ENCODE measurements at places on chromosomes 2 and 18.

DNA sequence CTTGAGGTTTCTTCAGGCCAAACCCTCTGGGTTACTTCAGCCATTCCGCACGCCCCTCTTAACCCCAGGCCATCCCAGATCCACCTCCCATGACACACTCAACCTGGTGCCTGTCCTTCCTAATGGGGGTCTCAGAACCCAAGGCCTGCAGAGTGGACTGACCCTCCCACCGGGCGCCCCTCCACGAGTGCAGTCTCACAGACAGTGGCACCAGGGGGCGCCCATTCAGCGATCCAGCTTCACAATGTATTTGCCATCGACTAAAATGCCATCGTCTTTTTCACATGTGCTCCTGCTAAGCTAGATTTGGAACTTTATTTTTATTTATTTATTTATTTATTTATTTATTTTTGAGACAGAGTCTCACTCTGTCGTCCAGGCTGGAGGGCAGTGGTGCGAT is 38.5 kb downstream of the INPP5D start:
- no peak for DNase-seq

DNA sequence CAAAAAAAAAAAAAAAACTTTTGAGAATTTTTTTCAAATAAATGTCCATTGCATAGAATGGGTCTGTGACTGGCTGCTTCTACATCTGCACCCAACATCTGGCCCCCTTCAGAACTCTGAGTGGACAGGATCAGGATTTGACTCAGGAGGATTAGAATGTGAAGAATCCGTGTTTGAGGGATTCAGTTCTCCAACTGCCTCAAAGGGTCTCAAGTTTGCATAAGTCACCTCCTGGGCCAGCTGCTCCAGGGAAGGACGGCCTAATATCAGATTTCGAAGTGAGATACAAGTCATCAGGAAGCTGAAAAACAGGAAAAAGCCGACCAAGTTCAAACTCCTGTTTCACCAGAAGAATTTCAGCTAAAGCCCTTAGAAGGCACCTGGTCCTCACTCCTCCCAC is 10.9 kb downstream of the MAT2A start:
- no peak for DNase-seq

- no peak for DNase-seq
These were observed 197.4 kb downstream of the FBXO15 start for GRCh38 chr18:73950116-73950700.

- DNase-seq, result no peak
These were observed 351.4 kb upstream of the CDH20 start for GRCh38 chr18:60981682-60982328.

DNA sequence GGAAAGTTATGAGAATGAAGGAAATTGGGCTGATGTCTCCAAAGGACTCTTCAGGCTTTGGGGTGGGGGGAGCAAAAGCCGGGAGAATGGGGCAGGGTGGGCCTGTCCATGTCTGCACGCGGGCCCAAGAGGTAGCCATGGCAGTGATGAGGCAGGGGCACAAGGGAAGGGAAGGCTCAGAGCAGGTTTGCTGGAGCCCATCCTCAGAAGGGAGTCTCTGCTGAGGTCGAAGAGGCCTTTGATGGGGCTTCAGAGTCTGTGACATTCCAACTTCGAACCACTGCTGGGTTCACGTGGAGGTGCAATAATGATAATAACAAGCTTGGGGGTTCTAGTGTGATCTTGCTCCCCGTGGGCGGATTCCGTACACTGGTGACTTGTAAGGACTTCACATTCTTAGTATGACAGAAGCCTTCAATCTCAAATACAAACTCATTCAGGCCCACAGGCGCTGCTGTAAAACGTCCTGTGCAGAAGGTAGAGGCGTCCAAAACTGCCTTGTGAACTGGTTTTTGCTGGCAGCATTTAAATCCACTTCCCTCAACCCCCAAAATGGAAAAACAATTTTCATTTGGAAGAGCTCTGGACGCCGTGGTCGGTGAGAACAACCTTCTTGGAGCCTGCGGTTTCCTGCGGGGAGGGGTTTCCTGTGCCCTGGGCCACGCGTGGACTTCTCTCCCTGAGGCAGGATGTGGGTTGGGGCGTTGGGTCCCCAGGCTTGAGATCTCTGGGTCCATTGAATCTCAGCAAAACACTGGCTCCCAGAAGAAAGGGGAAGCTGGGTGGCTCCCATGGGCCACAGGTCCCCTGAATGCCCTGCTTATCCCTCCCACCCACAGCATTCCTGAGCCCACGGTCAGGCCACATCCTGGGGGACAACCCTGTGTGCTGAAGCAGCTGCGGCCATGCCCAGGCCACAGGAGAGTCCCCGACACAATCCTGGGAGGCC is 151.0 kb downstream of the TPO start:
- no peak for DNase-seq

DNA sequence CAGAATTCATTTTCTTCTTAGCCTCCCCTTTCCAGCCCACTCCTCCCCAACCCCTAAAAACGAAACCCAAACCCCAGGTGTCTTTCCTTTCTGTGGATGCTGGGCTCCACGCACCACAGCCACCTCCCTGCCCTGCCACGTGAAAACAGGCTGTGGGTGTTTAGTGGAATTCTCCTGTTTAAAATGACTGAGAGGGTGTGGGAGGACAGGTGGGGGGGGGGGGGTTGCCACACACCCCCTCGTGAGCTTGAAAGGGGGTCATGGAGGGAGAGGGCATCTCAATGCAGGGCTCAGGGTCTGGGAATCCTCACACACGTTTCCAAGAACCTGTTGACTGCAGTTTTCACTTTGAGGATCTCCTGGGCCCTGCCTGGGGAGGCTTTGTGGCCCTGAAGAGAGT is 110.3 kb downstream of the FAM210A start:
- no peak for DNase-seq

- DNase-seq, result no peak
These were observed 33.9 kb downstream of the MTA3 start for GRCh38 chr2:42602218-42602875.

GRCh38 chr2:143501106-143501676 is 372.0 kb downstream of the ARHGAP15 start:
- no peak for DNase-seq

DNA sequence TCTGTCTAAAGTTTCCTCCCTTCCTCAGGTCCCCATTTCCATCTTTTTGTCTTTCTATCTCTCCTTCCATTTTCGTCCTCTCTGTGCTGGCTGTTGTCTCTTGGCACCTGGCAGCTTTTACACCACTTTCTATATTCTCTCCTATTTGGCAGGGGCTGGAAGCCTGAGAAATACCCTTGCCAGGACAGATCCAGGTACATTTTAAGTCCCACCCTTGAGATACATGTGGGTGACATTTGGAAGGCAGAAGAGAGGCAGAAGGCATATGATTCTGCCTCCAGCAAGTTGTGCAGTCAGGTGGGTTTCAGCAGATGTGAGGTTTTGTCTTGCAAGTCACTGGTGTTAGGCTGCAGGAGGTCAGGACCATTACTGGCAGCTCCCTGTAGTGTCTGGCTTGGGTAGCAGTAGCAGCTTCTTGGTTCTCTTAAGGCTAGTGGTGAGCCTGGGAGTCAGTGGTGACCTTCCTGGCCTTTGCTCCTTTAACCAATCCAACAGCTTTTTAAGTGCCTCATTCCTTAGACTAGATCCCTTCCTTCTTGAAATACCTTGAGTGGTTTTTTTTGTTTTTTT is 90.1 kb downstream of the CAPN13 start:
- DNase-seq, result no peak

GRCh38 chr2:179037807-179038206 is 12.1 kb downstream of the CCDC141 start:
- DNase-seq, result no peak

DNA sequence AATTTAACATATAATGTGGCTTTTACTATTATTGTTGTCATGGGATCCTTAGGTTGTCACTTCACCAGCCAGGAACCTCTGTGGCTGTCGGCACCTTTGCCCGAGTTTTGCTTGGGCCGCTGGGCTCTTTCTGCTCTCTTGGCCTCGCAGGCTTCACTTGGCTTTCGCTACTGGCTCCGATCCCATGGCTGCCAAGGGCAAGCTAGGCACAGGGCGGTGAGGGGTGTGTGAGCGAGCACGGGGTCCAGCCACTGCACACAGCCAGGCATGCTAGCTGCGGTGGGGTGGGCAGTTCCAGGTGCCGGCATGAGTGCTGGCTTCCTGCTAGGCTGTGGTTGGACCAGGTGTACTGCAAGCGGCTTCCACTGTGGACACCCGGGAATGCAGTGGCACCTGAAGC is 23.4 kb upstream of the RAPGEF4 start:
- DNase-seq, result no peak

DNA sequence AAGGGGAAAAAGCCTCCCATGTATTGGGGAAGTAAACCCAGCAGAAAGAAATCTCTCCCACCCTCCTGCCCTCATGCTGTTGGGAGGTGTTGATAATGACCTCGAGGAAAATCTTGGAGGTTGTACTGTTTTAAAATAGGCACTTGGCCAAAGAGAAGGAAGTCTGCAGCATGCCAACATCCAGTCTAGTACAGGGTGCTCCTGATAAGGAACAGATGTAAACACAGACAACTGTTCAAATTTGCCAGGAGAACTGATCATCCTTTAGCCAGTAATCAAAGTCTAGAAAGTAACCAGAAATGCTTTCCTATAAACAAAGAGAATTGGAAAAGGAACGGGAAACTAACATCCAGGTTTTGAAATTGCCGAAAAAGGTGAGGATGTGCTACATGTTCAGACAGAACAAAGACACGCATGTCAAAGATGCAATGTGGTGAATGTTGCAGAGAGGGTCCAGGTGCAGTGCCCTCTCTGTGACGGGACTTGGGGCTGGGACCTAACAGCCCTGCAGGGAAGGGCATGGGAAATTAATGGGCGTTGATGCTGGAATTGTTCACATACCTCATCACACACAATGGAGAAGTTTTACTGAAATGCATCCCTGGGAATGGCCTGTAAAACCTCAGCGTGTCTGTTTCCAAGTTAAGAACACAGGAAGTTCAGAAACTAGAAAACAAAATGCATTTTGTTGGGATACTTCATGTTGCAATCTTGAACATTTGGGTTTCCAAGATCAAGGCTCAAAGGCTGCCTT is 125.7 kb upstream of the RND3 start:
- DNase-seq, result no peak

GRCh38 chr2:222248256-222248655 is 50.5 kb downstream of the PAX3 start:
- DNase-seq, result no peak

- no peak for DNase-seq
These were observed 155.8 kb upstream of the RND3 start for GRCh38 chr2:150643114-150643725.

GRCh38 chr2:217246108-217246507 is 386.2 kb upstream of the TNP1 start:
- no peak for DNase-seq

- no peak for DNase-seq
These were observed 10.7 kb upstream of the IAH1 start for GRCh38 chr2:9463698-9464034.

DNA sequence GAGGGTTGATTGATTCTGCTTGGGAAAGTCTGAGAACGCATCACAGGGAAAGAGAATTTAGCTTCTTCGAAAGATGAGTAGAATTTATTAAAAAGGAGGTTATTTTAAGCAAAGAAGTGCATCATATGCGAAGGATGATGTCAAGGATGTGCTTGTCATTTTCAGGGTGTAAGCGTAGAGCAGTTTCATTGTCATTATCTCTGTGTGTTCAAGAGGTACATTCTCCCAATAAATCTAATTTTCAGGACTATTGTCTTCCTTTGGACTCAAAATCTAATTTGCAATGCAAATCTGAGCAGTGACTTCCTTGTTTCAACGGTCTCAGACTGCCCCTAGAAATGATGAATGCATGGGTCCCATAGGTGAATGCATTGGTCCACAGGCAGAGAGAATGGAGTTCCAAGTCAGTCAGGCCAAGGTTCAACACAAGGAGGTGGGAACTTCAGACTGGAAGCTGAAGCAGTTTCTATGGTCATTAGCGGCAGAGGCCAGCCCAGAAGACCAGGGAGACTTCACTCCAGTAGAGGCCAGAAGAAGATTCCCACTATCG is 99.8 kb downstream of the CDC42EP3 start:
- DNase-seq, result no peak

DNA sequence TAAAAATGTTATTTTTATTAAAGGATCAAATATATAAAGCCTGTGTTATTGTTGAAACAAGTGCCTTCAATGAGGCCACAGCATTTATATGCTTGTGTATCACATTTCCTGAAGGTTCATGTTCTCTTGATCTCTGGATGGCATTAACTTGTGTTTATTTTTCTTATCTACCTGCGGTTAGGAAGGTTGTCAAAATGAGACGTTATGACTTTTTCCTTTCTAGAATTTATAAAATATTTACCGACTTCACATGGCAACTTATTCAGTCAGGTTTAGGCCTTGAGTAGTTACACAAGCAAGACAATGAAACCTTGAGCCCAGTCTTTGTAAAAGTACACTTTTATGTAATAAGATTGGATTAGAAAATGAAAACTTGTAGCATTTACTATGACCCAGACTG is 196.4 kb upstream of the ACVR2A start:
- no peak for DNase-seq

DNA sequence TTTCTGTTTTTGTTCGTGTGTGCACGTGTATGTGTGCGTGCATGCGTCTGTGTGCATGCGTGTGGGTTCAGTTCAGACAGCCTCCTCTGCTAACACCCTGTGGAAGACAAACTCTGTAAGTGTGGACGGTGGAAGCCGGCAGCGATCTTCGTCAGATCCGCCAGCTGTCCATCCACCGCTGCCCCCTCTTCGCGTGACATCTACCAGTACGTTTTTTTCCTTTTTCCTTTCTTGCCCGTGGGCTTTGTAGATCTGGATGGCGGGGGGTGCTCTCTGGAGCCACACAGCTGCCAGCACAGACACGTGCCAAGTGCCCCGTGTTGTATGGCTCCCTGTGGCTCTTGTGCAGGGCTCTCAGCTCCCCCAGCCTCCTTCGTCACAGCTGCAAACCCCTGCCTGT is 32.3 kb downstream of the ITGB1BP1 start:
- no peak for DNase-seq

- no peak for DNase-seq
These were observed 62.5 kb downstream of the MEP1B start for GRCh38 chr18:32252141-32252860.

DNA sequence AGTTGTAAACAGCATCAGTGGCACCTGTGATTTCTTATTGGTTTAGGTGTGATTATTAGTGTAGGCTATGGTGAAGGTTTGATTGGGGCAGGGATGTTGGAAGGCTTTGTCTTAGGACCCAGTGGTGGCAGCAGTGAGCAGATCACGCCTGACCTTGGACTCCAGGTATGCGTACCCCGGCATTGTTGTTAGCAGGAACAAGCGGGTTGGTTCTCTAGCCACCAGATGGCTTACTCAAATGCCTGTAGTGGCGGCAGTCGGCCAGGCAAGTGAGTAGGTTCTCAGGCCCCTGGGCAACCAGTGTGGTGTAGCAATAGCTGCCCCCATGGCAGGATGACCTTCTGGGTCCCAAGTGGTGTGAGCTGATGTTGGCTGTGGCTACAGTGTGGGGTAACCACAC is 558.3 kb downstream of the KCNJ3 start:
- DNase-seq, result no peak

DNA sequence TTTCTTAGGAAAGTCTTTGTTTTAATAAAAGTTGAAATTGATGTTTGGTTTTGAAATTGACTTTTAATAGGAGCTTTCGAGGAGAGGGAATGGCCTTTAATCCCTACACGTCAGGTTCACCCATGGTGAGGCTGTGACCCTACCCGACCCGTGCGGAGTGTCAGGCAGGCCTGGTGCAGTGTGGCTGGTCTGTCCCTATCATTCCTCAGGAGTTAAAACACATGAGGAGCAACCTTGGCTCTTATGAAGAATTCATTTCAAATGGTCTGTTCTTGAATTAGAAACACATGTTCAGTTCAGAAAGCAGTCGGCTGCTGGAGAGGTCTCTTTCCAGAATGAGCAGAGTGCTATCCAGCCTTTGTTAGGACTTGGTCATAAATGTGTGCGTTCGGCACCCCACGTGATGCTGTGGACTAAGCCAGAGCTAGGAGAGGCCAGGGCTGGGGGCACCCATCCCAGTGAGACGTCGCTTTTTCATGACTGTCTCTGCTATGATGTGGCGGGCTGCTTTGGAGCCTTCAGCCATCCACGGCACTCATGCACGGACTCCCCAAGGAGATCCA is 54.7 kb downstream of the EMILIN2 start:
- no peak for DNase-seq
